Foreskin keratinocyte (primary cell): ENCODE measurements at places on chromosomes 13 and 19. TPM values are rescaled to one million over a fixed set of nuclear protein-coding genes. Genes with fewer than 3 reads are reported as not detected.

The LILRB1 gene
- not detected in 2 replicates for polyA plus RNA-seq

The B3GNT3 gene
- 5.7 and 7.9 TPM in 2 replicates for polyA plus RNA-seq

The KLC3 gene
- polyA plus RNA-seq: 52.5 and 60.7 TPM in 2 replicates

The OR7A5 gene
- not detected in 2 replicates for polyA plus RNA-seq

The DENND1C gene
- 0.13 and 0.20 TPM in 2 replicates for polyA plus RNA-seq
